Activated T-cell treated with anti-CD3 and anti-CD28 coated beads for 1 hour (primary cell): ENCODE measurements at places on chromosomes 5 and 9.

GRCh38 chr5:19739671-19740070 lies 248.3 kb downstream of the CDH18 start:
- no peak for DNase-seq

DNA sequence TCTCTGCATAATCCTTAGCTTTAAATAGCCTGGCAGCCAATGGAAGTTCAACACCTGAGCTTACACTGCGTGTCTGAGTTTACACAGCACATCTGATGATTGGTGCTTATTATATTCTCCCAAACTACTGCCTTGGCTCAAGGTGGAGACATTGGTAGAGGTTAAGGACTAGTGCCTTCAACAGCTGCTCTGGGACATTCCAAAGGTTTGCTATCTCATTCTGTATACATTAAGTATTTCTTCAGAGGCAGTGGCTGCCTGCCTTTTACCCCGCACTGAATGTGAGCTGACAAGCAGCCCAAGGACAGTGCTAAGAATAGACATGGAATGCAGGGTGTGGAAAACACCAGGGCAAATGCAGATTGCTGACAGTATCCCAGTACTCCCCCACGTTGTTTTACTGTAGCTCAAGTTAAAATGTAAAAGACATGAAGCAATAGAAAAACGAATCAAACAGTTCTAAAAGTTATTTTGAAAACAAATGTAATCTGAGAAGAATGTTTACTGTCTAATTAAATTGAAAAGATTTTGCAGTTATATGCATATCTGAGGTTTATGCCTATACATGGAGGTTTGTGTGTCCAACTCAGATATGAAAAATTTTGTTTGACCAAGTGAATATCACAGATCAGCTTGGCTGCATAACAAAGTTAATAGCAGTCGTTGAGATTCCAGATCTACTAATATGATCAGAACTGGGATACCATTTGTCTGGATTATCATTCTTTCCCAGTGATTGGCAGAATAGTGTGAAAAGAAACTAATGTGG lies 1.8 kb downstream of the HSPB3 start:
- DNase-seq = no peak

DNA sequence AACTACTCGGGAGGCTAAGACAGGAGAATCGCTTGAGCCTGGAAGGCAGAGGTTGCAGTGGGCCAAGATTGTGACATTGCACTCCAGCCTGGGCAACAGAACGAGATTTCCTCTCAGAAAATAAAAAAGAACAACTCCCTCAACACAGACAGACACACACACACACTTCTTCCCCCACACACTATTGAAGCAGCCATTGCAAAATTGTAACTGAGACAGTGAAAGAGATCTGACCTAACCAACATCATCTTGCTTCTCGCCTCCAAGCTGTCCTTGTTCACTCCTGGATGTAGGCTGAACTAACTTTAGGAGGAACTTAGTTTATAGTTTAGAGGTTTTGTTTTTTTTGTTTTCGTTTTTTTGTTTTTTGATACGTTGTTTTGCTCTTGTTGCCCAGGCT lies 13.0 kb upstream of the PLIN2 start:
- DNase-seq = no peak

GRCh38 chr9:72333709-72334108 lies 31.3 kb downstream of the ZFAND5 start:
- no peak for DNase-seq

DNA sequence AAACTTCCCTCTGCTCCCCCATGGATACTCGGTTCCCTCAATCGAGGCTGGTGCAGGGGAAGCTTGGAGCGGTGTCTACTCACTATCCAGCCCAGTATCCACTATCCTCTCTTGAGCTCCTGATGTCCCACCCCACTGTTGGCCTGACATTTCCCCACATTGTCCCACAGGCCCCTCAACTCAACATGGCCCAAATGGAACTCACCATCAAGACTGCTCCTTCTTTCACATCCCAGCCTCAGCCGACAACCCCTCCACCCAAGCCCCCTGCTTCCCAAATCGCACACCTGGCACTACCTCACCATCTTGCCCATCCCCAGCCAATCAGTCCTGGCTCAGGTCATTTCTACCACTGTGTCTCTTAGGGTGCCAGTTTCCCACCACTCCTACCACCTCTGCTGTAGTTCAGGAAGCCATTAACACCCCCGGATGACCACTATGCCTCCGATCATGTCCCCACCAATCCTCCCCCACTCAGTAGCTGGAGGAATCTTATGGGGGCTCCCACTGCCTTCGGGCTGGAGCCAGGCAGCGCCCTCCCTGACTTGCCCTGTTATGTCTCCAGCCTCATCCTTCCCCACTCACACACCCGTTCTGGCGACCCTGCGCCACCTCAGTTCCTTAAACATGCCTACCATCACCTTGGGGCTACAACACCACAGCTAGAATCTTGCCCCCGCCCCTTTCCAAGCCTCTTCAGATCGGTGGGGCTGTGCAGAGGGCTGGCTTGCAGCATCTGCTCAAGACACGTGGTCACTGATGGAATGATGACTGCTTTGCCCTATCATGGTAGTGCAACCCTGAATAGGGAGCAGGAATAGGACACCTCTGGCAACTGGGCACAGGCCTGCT lies 273.6 kb downstream of the FSTL4 start:
- no peak for DNase-seq

DNA sequence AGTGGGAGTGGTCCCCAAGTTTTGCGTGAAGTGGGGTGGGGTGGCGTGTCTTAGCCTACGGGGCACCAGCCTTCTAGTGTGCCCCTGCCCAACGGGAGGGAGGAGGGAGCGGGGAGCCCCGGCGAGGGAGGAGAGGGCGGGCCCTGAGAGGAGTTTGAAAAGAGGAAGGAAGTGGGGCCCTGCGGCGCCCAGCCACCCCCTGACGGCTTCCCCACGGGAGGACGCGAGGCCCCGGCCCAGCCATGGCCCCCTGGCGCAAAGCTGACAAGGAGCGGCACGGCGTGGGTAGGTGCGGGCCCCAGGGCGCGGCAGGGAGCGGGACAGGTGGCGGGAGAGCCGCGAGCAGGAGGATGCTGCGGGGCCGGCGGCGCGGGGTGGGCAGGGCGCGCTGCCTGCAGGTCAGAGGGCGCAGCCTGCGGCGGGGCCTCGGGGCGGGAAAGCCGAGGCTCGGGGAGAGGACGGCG lies at the start of gene DOCK2:
Gene DOCK2, plus strand, starts transcription at position 191 of the 464 bp plus-strand sequence. Its CDS starts 52 bp downstream, at position 243.
- DNase-seq = peak; percentile 51

- no peak for DNase-seq
These were observed 314.7 kb upstream of the ADAMTSL1 start for GRCh38 chr9:18159254-18159653.

DNA sequence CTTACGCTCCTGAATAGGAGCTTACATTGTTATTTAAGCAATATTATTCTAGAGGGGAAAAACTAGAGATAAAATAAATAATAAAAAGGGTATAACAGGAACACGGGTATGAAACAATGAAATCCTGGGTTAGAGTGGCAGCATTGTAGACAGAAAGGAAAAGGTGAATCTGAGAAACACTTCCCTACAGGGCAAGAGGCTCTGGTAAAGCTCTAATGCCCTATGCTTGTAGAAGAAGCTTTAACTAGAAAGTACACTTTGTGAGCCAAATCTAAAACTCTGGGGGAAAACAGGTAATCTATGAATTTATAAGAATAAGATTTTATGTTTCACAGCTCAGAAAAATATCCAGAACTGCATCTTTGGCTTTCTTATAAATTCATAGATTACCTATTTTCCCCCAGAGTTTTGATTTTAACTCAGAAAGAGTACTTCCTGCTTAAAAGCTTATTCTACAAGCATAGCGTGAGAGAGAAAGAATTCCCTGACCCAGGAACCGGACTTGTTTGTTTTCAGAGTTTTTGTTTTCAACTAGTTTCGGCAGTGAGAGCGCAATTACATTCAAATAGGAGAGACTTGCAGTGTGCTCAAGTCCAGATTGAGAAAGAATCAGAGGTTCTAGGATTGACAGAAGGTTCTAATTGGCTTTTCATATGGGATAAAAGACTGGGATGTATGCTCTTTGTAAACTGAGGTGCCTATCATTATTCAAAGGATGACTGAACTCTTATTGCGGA lies 651.0 kb upstream of the RORB start:
- DNase-seq = no peak

GRCh38 chr9:68955330-68955729 lies 58.6 kb downstream of the PRKACG start:
- DNase-seq = no peak

DNA sequence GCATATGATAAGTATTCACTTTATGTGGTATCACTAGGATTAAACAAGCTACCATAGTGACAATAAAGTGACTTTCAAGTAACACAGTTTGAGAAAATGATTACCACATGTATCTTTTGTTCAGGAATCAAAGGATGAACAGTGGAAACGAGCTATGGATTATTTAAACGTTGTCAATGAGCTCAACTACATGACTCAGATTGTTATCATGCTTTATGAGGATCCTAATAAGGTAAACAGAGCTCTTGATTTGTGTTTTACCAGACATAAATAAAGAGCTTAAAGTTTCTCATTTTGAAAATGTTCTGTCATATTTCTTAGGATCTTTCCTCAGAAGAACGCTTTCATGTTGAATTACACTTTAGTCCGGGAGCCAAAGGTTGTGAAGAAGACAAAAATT lies 57.4 kb downstream of the PPIP5K2 start:
- DNase-seq = no peak

DNA sequence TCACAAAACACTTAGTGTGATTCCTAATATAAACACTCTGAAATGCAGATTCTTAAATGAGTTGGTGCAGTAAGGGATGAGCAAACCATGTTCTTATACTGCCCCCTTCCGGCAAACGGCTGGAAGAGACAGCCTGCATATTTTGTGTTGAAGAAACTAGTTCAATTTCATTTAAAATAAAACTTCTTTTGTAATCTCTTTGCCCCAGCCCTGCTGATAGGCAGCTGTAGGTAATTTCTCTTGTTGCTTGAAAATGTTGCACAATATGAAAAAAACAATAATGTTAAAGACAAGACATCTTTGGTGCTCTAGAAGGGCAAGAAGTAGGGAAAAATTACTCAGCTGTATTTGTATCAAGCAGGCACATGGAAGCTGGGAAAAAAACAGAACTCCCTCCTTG lies 89.7 kb upstream of the CCNG1 start:
- DNase-seq = peak; percentile 25

- peak; percentile 71 for DNase-seq
These were observed 20.5 kb upstream of the PSD2 start for GRCh38 chr5:139774980-139775661.

DNA sequence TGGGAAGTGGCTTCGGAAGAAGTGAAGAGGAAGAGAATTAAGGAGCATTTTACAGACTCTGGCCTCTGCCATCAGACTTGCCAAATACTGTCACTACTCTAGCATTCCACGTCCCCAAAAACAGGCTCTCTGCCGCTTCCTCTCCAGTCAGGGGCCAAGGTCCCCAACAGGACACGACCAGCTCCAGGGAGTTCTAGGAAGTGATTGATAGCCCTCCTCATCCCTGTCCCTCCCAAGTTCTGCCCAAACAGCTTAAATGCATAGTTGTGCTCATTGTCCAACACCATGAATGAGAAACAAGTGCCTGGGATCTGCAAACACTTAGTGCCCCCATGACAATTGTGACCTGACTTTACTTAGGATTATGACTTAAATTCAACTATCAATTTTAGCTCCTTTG lies 96.5 kb downstream of the MED10 start:
- no peak for DNase-seq

DNA sequence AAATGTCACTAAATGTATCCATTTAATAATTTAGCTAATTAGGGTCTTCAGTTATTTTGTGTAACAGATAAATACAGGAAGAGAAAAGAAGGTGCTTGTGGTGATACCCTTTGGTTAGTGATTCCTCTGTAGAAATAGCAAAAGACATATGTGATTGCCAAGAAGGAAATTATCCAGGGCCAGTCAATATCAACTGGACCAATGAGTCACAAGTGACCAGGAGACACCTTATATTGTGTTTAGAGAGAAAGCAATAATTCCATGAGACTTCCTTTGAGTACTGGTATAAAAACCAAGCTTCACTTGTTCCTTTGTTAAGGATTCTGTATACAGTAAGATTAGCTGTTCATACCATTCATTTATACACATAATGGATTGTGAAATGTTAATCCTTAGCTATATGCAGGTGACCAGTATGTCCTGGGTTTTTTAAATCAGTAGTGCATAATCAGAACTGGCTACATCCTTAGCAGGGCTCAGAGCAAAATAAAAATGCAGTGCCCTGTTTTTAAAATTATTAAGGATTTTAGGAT lies 11.7 kb upstream of the F2R start:
- no peak for DNase-seq

DNA sequence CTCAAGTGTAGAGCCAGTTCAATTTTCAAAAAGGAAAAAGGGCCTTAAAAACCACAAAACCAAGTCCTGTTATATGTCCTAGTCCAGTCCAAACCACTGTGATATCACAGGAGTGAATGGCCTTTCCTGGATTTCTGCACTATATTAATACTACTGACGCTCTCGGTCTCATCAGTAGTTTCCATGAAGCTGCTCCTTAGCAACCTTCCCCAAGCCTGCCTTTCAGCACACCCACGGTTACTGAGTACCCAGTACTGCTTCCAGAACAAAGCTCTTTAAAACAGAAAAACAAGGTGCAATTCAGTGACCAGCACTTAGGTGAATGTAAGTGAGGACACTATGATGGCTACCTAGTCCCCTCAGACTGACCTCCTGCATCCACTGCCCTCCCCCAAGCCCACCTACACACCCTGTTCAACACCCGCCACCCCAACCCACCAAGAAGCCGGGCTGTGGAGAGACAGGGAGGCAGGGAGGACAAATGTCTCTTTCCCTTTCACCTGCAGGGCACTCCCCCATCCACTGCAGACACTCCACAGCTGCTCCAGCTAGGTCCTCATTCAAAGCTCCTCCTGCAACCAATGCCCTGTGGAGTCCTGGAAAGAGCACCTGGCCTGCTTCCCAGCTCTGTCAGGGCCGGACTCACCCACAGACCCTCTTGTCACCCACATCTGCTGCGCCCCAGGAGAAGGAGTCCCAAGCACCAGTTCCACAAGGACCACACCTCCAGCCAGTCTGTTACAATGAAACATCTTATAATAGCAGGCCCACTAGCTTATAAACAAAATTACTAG lies 25.9 kb downstream of the PSMB7 start:
- DNase-seq = no peak

DNA sequence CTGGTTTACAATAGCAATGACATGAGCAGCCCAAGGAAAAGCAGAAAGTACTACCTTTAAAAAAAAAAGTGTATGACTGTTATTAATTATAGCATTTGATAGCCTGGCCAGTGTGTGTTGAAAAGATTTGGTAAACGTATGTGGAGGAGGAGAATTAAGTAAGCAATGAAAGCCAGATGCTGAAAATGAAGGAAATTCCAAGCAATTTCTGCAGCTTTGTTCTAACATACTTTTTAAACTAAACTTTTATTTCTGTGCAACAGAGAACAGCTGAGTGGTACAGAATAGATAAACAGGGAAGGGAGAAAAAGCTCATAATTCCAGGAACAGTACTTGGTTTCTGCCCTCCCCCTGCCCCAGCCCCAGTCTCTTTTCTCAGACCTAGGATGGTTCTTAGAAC lies 252.6 kb downstream of the ADAMTSL1 start:
- DNase-seq = no peak
